ENCODE measurements at places on chromosomes 5 and 9.

DNA sequence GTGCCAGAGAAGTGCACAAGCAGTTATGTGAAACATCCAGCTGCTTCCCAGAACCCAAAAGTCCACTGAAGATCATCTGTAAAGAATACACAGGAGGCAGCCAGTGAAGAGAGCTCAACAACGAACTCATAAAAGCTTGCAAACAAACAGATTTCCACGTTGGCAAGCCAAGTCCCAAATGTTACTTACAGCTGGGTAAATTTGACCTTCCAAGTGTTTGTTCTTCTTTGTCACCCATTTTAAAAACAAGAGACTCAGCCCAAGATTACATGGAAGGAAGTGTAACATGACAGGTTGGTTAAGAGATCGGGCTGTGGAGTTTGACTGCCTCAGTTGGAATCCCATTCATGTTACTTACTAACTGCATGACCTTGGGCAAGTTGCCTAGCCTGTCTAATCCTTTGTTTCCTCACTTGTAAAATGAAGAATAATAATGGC, 174.9 kb upstream of the PAPPA start:
- DNase-seq, result no peak

GRCh38 chr9:71681104-71681707, 87.1 kb downstream of the CEMIP2 start:
- DNase-seq, result no peak

- DNase-seq, result no peak
These were observed 286.4 kb downstream of the NTRK2 start for GRCh38 chr9:84955971-84956370.

- DNase-seq, result no peak
These were observed 21.9 kb upstream of the TOR1B start for GRCh38 chr9:129781131-129781530.

DNA sequence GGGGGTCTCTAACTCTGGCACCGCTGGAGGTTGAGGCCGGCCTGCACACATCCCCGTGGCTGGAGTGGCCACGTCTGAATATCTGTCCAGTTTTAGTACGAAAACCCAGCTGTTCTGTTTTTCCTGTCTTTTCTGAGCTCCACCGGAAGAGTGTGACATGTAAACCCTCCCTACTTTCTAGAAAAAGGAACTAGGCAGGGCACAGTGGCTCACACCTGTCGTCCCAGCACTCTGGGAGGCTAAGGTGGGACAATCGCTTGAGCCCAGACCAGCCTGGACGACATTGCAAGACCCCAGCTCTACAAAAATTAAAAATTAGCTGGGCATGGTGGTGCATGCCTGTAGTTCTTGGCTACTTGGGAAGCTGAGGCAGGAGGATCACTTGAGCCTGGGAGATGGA, 8.2 kb upstream of the PHYKPL start:
- no peak for DNase-seq

- peak; percentile 76 for DNase-seq
These were observed 82.5 kb upstream of the ZBTB43 start for GRCh38 chr9:126722252-126722921.

DNA sequence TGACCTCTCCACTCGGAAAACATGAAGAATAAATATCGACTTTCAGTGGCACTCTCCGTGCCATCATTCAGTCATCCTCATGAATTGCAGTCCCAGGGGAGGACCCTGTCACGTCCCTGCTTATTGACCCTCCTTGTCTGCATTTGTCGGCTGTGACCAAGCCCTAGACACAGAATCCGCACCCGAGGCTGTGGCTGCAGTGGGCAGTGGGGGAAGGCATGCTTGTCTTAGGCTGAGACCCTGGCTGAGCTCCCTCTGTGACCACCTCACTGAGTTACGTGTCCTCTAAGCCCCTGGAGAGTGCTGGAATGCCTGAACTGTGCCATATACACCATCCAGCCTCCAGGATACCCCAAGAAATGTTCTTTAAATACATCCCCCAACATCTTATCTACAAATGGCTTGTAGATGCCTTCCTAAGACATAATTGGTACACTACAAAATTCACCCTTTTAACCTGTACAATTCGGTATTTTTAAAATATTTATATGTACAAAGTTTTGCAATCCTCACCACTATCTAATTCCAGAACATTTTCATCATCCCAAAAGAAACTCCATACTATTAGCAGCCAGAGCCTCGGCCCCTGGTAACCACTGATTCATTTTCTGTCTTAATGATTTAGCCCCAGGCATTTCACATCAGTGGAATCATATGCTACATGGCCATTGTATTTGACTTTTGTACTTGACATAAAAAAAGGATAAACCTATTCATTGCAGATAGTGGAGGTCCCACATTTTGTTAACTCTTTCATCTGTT, 80.8 kb upstream of the ICE1 start:
- no peak for DNase-seq

DNA sequence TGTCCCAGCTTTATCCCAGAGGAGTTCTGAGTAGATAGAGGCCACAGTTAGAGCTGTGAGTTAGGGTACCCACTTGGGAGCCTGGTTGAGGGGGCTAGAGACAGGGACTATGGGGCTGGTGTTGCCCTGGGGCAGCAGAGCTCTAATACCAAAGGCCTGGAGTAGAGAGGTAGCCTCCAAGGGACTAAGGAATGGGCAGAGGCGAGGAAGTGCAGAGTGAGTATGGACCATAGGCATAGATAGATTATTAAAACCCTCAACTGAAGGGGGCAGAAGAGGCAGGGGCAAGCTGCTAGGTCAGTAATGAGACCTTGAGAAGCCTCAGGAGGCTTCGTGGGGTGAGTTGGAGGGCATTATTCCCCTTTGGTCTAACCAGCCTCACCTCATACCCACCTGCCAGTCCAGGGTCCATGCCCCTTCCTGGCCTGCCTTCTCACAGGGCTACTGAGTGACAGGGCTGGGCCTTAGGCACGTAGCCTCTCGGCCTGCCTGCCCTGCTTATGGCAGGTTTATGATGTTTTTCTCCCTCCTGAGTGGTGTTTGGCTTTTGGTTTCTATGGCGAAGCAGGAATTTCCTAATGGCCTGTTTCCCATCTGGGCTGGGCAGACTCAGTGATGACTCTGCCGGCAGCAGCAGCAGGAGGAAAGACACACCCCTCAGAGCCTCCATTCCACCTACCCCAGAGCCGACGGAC, 8.0 kb downstream of the PDLIM4 start:
- DNase-seq, result no peak

GRCh38 chr5:75571547-75571946, 39.7 kb upstream of the ANKDD1B start:
- DNase-seq, result no peak

GRCh38 chr5:45532826-45533624, 163.2 kb downstream of the HCN1 start:
- no peak for DNase-seq

- no peak for DNase-seq
These were observed 44.7 kb downstream of the GOLM1 start for GRCh38 chr9:86054695-86055094.

GRCh38 chr5:15951126-15951525, 228.5 kb downstream of the MARCHF11 start:
- DNase-seq, result no peak

GRCh38 chr5:95283761-95284571, 928 bp downstream of the MCTP1 start:
- DNase-seq, result no peak

DNA sequence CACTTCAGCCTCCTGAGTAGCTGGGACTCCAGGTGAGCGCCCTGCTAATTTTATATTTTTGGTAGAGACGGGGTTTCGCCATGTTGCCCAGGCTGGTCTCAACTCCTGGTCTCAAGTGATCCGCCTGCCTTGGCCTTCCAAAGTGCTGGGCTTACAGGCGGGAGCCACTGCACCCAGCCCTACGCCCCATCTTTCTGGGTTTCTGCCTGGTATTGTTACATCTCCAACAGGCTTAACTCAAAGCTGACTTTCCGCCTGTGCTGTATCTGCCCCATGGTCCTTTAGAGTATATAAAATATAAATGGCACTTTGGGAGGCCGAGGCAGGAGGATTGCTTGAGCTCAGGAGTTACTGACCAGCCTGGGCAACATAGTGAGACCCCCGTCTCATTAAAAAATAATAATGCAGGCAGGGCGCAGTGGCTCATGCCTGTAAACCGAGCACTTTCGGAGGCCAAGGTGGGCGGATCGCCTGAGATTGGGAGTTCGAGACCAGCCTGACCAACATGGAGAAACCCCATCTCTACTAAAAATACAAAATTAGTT, 36.5 kb upstream of the GLDC start:
- no peak for DNase-seq

DNA sequence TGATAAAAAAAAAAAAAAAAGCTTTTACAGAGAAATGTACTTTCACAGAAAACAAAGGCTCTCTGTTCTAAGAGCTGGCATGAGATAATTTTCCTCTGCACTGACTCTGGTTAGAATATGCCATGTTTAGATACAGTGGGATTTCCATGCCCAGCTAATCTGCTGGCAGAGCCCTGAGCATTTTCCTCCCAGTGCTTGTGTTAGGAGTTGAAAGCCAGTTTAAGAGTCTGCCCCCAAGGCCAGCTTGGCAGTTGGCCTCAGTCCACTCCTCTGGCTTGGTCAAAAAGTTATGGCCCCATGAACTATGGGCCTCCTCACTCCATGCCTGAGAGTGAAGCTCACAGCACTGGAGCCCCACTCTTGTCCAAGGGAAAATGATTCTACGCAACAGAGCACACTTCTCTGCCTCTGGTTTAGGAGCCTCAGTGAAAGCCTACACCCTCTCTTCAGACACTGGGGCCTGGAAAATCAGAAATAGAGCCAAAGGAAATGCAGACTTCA, 21.9 kb downstream of the MOCS2 start:
- no peak for DNase-seq

DNA sequence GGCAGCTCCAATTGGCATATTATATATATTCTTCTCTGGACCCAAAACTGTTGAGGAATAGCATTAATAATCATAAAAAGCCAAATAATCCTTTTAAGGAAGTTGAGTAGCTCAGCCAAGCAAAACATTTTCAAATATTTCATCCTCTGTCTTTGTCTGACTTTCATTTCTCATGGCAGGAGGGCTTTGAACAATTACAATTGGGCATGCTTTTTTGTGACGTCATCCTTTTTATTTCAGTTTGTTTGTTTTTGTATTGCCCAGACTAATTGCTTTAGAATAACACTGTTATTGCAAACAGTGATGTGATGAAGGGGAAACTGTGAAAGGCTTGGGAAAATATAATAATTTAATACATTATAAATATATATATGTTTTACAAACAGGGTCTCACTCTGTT, 65.2 kb upstream of the MAP1B start:
- no peak for DNase-seq

DNA sequence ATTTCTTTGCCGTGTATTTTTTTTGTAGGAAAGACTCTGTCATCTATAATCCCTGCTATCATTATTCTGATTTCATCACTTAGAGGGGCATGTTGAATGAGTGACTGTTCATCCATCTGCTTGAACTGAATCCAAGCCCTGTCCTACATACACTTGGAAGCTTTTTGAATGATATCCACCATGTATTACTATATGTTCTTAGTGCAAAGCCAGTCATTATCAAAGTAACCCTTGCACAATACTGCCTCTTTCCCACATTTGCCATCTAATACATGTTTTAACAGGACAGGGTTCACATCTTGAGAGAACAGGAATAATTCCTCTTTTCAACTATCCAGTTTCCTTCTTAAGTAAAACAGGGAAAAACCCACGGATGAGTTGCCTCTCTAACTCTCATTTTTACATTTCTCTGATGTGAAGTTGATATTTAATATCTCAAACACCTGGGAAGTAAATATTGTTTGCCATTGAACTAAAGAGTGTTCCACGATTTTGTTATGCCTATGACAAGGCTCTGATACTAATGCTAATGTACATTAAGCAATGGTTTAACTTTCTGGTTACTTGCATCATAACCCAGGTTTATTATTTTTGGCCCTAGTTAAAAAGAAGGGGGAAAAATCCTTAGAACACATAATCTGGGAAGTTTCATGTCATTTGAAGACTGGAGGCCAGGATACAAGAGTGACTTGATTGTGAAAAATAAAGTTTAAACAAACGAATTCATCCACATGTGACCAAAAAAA, 103.7 kb upstream of the TARS1 start:
- no peak for DNase-seq

GRCh38 chr5:145619806-145620310, 215.3 kb downstream of the PRELID2 start:
- DNase-seq, result no peak

DNA sequence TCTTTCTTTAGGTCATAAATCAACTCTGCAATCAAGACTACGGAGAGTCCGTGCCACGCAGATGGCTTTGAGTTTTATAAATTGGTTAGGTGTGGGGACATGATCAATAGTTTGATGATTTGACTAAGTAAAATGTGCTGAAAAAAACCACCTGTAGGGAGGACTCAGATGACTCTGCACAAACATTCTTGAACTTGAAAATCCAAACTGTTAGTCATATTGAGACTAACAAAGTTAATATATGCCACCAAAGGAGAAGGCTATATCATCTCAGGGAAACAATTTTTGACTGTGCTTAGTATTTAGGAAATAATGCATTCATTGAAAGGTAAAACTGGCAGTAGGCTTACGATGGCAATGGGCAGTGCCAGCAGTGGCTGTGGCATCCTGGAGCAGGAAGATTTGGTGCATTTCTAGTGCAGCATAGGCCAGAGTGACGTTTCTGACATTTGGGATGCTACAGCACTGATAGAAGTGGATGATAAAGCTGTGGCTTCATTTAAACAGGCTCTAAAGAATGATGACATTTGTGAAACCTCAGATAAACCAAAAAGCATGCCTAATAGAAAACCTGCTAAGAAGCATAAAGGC, 291.1 kb downstream of the MLLT3 start:
- no peak for DNase-seq

- no peak for DNase-seq
These were observed 19.5 kb downstream of the THBS4 start for GRCh38 chr5:80054682-80055081.

GRCh38 chr9:81871695-81872094, 56.5 kb upstream of the SPATA31D4 start:
- no peak for DNase-seq

GRCh38 chr9:69899491-69899890, 78.9 kb downstream of the CFAP95 start:
- DNase-seq, result no peak

DNA sequence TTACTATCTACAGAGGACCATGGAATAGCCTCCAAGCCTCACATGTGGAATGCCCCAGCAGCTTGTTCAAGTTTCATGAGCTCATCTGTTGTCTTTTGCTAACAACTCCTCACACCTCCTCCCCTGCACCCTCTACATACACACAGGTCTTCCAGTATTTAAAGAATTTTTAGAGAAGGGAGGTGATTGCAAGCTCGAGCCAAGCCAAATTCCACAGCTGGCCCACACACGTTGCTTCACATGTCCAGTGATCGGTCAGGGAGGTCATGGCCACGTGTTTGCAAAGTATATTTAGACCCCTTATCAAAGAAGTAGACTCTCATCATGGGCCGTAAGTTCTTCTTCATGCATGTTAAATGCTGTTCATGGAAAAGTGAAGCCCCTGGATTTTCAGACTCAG, 281.7 kb downstream of the OSTF1 start:
- no peak for DNase-seq

GRCh38 chr9:87778996-87779395, 53.1 kb downstream of the CTSL start:
- DNase-seq, result no peak

GRCh38 chr5:85538362-85538761, 1079.4 kb upstream of the COX7C start:
- DNase-seq, result no peak

Data from stimulated activated CD8-positive, alpha-beta memory T cell treated with anti-CD3 and anti-CD28 coated beads, Interleukin-7, amount 100 ng/mL, for 1 hour (primary cell).